ENCODE measurements at places on chromosomes 3 and 15.

- DNase-seq = no peak
Measured at GRCh38 chr3:24604215-24604614, 109.6 kb upstream of the THRB start.

DNA sequence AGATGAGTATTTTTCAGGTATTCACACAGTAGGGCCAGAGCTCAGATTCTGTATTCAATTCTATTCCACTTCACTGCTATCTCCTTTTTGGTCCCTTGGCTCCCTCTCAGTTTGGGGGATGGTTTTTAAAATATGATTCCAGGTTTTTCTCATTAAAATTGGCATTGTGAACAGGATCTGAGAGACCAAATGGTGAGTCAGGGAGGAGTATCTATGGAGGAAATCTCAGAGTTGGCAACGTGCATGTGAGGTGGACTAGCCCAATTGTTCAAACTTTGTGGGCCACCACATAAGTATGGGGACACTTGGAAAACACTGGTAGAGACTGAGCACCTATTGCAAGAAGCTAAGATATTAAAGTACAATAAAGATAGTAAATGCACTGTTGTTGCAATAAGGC is 53.9 kb upstream of the TTC14 start:
- no peak for DNase-seq

DNA sequence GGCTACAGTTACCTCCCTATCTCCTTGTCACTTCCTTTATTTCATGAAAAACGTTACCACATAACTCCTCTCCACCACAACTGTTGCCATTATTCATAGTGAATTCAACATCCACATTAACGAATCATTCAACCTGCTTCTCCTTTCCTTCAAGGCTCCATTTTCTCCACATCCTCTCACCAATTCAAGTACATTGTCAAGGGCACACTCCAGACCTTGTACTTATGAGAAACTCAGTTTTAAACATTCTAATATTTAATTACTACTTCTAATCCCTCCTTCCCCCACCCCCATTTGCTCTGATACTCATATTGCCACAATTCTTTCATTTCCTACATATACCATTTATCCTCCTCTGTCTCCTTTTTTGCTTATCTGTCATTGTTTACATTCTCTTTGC is 871.2 kb downstream of the TUSC7 start:
- no peak for DNase-seq

DNA sequence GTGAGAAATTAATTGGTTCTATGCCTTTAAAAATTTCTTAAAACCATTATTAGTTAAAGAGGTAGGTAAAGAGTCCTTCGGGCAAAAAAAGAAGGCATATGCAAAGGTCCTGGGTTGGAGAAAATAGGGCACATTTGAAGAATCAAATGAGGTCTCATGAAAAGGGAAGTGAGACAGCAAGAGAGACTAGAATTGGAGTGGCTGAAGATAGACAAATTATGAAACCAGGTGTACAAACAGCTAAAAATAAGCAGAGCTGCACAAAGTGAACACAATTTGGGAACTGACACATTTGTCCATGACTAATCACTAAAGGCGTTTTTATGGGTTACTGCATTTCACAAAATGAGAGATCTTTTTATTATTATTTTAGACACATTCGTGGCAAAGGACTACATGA is 581.2 kb downstream of the PYDC2 start:
- DNase-seq = no peak

DNA sequence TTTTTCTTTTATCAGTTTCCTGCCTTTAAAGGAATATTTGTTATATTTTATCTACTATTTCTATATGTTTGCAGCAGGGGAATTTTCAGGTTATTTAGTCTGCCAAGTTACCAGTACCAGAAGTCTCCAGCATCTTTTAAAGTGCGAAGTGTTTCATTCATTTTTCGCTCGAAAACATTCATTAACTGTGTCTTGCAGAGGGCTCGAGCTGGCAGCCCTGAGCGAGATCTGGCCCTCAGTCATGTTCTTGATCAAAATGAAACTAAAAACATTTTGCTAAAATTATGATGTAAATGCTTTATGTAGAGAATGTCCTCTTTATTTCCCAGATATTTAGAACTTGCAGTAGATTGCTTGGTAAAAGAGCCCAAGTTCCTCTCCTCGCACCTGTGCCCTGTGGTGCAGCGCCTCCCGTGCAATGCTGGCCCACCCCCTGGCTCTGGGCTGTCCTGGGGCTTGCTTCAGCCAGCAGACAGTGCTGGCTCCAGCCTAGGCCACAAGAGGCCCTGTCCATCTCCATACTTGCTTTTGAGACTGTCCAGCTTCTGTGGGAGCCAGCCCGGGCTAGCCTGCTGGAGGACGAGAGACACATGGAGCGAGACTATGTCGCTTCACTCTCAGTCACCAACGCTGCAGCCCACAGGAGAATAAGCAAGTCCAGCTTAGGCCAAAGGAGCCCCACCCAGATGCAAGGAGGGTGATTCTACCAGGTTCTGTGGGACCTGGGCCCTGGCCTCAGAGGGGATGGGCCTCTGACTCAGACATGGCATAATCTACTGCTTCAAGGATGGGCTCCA is 71.9 kb upstream of the PRR23E start:
- DNase-seq = no peak

DNA sequence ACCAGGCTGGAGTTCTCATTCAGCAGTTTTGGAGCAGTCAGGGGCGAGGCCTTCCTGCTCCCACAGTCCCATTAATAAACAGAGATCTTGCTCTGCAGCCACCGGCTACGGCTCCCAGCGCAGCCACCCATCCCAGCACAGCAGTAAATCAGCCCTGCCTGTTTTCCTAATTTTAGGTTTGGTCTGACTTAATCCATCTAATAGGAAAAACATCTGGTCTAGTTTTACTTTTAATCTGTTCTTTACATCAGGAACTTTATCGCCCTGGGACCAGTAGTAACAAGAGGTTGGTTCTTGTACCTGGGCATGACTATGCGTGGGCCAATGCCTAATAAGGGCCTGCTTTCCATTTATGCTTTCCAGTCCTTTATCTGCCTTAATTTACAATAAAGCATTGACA is 264.0 kb upstream of the DPH6 start:
- no peak for DNase-seq

DNA sequence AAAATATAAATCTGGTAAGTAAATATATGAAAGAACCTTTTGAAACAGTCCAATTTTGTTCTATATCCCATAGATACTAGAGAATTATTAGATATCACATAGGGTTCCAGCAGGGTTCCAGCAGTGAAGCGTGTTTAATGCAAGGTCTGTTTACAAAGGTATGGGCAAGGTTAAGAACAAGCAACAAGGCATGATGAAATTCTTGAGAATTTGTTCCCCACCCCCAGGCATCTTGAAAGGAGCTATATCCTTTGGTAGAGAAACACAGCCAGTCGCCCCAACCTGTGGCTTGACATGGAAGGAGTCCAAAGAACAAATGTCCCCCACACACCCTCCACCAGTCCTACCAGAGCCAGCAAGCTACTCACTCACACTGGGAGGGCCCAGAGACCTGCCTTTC is 18.6 kb upstream of the FNDC3B start:
- no peak for DNase-seq

GRCh38 chr3:94185753-94186152 is 122.9 kb downstream of the NSUN3 start:
- DNase-seq = no peak

- DNase-seq = no peak
Measured at GRCh38 chr3:43019826-43020225, 40.7 kb downstream of the GASK1A start.

- DNase-seq = no peak
Measured at GRCh38 chr3:32511005-32511404, 8.4 kb upstream of the CMTM6 start.

- no peak for DNase-seq
Measured at GRCh38 chr15:70494517-70494851, 268.9 kb downstream of the UACA start.

GRCh38 chr3:171825222-171825828 is 15.0 kb upstream of the PLD1 start:
- no peak for DNase-seq

- no peak for DNase-seq
Measured at GRCh38 chr3:184801241-184801785, 10.7 kb upstream of the VPS8 start.

DNA sequence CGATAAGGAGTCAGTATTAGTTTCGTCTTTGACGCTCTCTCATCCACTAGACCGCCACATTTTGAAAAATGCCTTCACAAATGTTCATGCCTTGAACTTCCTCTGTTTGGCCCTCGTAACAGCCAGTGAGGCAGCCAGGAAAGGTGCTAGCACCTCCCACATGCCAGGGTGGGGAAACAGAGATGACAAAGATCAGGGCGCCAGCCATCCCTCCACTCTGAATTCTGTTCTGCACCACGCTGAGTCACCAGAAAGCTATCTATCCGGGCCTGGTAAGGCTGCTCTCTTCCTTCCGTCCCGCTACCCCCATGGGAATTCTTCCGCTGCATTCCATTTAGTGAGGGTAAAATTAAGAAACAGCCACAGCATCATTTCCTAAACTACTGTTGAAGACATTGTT is 31.3 kb upstream of the BCL2L10 start:
- no peak for DNase-seq

DNA sequence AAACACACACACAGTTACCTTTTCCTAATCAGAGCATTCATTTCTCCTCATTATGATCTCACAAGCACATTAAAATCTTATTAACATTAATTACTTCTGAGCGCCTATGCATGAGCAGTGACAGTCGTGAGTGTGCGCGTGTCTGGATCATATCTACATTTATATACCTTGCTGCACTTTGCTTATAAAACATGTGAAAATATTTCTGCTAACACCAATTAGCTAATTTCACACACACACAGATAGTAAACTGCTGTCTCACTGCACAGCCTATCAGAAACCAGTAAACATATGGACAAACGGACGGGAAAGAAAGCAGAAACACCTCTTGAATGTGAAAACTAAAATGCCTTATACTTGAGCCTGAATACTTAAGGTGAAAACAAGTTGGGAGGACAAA is 64.8 kb downstream of the ZBTB20 start:
- no peak for DNase-seq

GRCh38 chr3:135216659-135217058 is 421.6 kb downstream of the EPHB1 start:
- DNase-seq = no peak

DNA sequence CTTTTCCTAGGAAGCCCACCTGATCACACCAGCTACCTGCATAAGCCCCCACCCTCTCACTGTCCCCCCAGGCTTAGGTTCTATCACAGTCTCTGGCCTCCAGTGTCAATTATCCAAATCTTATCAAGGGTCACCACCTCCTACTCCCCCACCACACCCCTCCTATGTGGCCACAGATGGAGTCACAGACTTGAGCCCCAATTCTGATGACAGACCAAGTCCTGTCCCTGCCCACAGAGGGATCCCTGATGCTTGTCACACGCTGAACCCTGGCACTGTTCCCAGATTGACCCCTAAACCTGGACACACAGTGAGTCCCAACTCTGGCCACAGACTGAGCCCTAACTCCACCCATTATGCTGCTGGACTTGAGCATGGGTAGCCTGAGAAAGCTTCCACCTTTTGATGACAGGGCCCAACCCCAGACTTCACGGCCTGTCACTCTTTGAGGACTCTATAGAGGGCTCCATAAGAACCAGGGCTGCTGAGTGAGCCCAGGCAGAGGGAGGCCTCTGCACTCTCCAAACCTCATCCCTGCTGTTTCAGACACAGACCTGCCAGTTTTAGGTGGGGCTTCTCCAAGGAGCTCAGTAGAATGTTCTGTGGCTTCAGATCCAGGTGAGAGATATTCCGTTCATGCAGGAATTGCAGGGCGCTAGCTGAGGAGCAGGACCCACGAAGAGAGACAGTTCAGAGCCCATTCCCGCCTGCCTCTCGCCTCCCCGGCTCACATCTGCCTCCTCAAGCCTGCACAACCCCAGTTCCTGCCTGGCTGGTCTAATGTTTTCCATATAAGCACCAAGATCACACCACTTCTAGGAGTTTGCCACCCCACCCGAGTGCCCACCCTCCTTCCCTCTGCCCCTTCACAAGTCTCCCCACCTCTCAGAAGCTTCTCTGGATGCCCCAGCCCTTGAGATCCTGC is 1.8 kb downstream of the ULK3 start:
- DNase-seq = no peak

GRCh38 chr3:179446501-179446900 is 4.8 kb downstream of the GNB4 start:
- DNase-seq = no peak

GRCh38 chr3:71104556-71104955 is 479.0 kb downstream of the FOXP1 start:
- no peak for DNase-seq

DNA sequence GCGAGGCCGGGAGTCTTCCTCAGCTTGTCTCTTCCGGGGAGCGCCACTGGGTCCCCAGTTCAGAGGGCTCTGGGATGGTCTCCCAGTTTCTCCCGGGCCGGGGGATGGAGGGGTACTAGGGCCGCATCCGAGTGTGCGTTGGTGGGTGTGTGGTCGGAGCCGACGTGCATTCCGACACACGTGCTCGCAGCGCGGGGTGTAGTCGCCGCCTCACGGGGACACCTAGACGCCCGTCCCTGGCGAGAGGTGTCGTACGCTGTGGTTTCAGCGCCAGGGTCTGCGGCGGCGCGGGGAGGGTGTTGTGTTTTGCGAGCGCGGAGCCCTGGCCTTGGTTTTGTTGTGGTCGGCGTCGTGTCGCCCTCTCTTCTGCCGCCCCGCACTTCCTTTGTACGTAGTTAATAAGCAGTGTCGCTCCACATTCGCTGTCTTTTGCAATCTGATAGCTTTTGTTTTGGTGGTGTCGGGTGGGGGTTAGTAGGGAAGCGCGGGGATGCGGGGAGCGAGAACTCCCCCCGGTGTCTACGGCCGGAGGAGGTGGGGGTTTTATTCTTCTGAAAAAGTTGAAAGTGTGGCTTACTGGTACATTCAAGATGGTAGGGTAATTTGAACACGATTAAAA is 2.2 kb downstream of the IGF1R start:
- DNase-seq = no peak

DNA sequence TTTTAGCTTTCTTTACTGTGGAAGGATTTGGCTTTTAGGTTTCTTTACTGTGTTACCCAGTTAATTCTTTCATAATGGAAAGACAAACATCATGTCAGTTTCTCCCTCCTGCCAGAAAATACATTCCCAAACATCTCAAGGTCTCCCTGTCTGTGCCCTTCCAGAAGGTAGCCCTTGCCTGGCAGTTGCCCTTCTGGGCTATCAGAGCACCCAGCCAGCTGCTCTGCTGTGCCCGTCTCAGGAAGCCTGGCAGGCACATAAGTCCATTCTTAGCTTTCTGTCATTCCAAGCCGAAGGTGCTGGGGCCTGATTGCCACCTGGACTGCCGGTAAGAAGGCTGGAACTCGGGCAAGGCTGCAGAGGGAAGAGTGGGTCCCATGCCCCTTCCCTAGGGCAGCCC is 203.4 kb downstream of the SLCO3A1 start:
- no peak for DNase-seq

DNA sequence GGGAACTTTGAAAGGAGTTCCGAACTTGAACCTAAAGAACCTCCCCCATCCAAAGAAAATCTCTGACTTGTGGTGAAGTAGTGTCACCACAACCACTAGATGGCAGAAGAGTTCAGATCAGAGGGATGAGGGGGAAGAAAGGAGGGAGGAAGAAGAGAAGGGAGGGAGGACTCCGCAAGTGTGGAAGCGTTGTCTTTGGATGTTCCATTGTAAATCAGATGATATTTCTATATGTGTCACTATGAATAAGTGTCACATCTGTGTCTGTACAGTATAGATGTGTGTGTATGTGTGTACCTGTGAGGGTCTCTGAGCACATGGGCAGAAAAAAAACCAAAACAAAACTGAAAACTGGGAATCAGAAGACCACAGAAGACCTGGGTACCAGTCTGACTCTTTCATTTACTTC is 16.9 kb downstream of the SLC24A1 start:
- DNase-seq = no peak

- no peak for DNase-seq
Measured at GRCh38 chr3:72746430-72747411, 101.5 kb downstream of the SHQ1 start.

- DNase-seq = no peak
Measured at GRCh38 chr3:135310317-135310716, 515.3 kb downstream of the EPHB1 start.

Data from amygdala (tissue), 56 donors.